ENCODE measurements at places on chromosomes 2 and 18. TPM values are rescaled to one million over a fixed set of nuclear protein-coding genes. Genes with fewer than 3 reads are reported as not detected.

The IL1A gene
- not detected for total RNA-seq

The ASAP2 gene
- total RNA-seq, result 69.8 TPM

The ADAM23 gene
- total RNA-seq, result 0.13 TPM

The TTC27 gene
- total RNA-seq, result 23.9 TPM

The CIAO1 gene
- total RNA-seq, result 69.9 TPM

The HOXD9 gene
- total RNA-seq, result 4.3 TPM

The ZC3H6 gene
- total RNA-seq, result 8.6 TPM

The SEH1L gene
- 40.9 TPM for total RNA-seq

The RMND5A gene
- 16.9 TPM for total RNA-seq

Measured in articular chondrocyte of knee joint (primary cell).